ENCODE measurements at places on chromosomes 5 and 9.

DNA sequence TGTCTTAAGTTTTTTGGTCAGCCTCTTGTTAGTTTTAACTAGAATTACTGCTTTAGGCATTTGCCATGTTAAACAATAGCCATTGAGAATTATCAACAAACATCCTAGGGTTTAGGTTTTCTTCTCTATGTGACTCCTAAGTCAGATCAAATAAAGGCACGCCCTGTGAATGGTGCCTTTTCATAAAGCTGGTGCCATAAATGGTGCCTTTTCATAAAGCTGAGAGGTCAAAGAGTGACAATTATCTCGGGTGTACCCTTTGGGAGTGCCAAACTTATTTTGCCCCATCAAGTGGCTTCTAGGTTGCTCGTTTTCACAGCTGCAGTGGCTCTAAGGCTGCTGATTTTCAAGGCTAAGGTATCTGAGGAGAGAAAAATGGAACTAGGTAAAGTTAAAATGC, 391.6 kb downstream of the DMRTA1 start:
- no peak overlapping the region for H3K4me3 ChIP-seq
- no peaks in the 10 kb centered on the region for H3K36me3 ChIP-seq
- no peak overlapping the region for H3K27ac ChIP-seq
- no peaks in the 10 kb centered on the region for H3K27me3 ChIP-seq
- DNase-seq = no peak

- H3K27me3 ChIP-seq = no peaks in the 10 kb centered on the region
- DNase-seq = no peak
- H3K4me1 ChIP-seq = peaks cover 2% of the 10 kb centered on the region
- H3K27ac ChIP-seq = no peak overlapping the region
These were observed 20.0 kb upstream of the FCN1 start for GRCh38 chr9:134937566-134938345.

DNA sequence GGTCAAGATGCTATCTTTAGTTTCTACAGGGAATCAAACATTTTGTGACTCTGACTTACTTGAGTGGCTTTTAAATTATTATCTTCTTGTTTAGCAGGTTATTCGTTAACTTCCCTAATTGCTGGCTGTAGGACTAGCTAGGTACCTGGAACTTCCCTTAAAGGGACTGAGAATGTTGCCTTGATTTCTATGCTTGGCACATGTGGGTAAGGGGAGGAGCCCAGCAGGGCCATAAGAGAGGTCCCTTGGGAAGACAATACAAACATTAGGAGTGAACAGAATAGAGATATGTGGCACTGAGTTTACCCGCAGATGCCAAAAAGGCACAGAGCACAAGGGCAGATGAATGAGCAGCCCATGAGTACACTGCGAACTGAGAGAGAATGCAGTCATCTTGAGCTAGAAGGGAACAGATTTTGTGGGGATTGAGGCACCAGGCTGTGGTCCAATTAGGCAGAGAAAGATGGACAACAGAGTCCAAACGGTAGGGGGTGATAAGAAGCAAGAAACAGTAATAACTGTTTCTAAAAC, 9.8 kb downstream of the CKMT2 start:
- H3K4me3 ChIP-seq = no peak overlapping the region
- no peak for DNase-seq
- no peak overlapping the region for H3K27ac ChIP-seq
- H3K4me1 ChIP-seq = no peaks in the 10 kb centered on the region
- H3K36me3 ChIP-seq = peaks cover 3% of the 10 kb centered on the region

- no peaks in the 10 kb centered on the region for H3K4me1 ChIP-seq
- no peak overlapping the region for H3K27ac ChIP-seq
- DNase-seq = no peak
- H3K27me3 ChIP-seq = no peaks in the 10 kb centered on the region
- no peaks in the 10 kb centered on the region for H3K36me3 ChIP-seq
- H3K4me3 ChIP-seq = no peak overlapping the region
These were observed 581.8 kb upstream of the WWC1 start for GRCh38 chr5:167709625-167710024.

GRCh38 chr5:24691074-24691473, 46.3 kb upstream of the CDH10 start:
- no peak for DNase-seq
- no peaks in the 10 kb centered on the region for H3K27me3 ChIP-seq
- no peak overlapping the region for H3K27ac ChIP-seq
- no peaks in the 10 kb centered on the region for H3K4me1 ChIP-seq
